ENCODE measurements at places on chromosomes 12 and 14.

- DNase-seq = peak; percentile 47
These were observed 430 bp downstream of the SLC41A2 start for GRCh38 chr12:104957719-104958000.

- no peak for DNase-seq
These were observed 88.3 kb downstream of the BCL11B start for GRCh38 chr14:99183716-99184115.

DNA sequence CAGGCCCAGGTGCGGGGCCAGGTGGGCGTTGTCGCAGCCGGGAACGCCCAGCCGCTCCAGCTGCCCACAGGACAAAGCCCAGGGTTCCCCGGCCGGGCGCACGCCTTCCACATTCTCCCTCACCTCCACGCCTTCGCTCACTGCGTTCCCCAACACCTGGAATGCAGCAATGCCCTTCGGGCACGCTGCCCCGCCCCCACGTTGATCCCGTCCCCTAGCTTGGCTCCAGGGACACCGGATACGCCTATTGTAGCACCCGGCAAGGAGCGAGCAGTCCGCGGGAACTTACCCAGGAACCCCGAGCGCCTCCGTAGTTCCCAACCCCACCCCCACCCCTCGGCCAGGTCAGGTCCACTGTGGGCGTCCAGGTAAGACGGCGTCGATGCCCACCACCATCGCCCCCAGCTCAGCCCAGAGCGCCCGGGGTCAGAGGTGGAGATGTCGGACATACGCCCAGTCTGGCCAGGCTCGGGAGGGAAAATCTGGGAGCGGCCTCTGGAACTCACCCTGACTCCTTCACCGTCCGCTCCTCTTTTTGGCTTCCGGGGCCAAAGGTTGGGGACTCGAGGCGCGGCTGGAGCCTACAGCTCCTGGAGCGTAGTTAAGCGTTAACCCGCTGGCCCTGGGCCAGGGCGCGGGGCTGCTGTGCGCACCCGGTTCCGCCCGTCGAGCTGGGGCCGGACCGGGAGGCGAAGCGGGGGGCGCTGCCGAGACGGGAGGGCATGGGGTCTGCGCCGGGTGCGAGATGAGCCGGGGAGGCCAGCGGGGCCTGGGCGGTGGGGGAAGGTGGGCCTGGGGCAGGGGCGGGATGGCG lies 594 bp upstream of the CEP170B start:
- peak; percentile 41 for DNase-seq

- DNase-seq = no peak
These were observed 13.6 kb downstream of the MDM2 start for GRCh38 chr12:68821357-68822188.

DNA sequence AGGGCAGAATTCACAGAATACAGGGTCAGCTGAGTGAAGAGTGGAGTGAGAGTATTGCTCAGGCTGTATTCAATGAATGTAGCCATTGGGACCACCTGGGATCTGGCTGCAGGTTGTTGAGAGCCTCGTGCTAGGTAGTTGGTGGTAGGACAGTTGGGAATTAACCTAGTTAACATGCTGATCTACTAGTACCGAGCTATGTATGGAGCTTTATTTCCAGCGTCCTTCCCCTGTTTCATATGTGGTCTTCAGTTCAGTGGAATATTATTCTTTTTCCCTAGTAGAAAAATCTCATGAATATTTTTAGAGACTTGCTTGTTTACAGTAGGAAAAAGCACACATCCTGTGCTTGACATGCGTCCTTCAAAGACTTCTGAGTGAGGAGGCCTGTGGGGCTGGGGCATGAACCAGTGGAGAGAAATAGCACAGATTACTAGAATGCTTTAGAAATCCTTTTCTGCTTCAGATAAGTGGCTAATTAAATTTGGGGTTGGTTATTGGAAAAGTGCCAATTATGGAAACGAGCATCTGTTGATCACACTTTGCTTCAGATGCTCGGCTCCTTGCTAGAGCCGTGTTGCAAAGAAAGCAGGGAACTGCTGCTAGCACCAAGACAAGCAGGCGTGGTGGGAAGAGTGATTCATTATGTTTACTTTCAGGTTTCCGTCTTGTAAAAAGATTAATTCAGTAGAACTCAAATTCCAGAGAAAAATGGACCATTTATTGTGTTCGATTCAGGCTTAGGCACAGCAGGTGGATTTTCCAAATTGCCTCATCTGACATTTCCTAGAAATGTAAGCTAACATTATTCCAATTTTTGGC lies 53.6 kb downstream of the ARF6 start:
- DNase-seq = peak; percentile 46

DNA sequence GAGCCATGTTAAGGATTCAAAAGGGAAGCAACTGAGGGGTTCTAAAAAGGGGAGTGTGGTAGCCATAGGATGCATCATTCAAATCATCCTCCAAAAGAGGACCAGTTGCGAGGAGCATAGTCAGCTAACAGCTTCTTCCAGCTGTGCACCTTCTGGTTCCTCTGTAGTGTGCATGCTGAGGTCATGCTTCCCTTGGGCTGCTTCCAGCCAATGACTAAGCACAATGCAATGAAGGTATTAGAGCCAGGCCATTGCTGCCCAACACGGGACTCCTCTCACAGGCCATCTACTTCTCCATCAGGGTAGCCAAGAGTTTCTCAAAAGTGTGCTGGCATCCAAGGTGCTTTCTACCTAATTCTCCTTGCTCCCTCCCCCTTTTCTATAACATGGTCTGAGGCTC lies 69.2 kb upstream of the ARID2 start:
- DNase-seq = no peak

DNA sequence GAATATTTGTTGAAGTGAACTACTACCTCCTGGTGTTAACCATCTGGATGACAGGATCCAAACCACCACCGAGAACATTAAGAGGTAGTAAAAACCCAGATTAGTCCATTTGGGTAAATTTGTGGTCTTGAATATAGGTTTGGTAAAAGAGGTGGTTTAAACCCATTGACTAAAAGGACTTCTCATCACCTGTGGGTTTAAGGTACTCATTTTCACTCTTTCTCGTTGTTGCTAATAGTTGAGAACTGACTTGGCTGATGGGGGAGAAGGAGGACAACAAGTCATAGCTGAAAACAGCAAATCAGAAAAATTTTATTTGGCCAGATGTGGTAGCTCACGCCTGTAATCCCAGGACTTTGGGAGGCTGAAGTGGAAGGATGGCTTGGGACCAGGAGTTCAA lies 59.2 kb downstream of the ACADS start:
- no peak for DNase-seq

DNA sequence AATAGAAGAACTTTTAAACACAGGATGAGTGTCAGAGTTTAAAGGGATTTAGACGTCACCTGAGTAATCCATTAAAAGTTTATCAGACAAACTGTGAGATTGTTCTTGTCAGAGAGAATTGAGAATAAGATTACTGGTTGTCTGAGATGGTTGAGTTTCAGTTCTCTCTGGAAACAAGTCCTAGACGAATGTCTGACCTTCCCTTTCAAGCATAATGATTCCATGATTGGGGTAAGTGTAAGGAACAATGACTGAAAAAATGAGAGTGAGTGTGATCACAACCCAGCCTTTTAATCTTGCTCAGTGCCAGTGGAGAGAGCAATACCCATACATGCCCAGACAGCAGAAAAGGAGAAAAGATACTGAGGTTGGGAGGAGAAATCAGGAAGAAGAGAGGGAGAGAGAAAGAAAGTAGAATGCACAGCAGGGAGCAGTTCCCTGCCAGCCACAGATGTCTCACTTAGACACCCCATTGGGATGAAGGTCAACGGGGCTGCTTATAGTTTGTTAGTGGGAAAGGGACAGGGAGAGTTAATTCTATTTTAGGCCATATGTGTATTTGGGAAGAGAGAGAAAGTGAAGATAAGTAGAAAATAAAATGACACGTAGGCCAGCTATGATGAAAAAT lies 4.3 kb downstream of the GRIP1 start:
- DNase-seq = no peak
